ENCODE measurements at places on chromosomes 12 and 14.

- DNase-seq, result no peak
Observed at GRCh38 chr12:53995002-53995377, 5.0 kb upstream of the HOXC9 start.

DNA sequence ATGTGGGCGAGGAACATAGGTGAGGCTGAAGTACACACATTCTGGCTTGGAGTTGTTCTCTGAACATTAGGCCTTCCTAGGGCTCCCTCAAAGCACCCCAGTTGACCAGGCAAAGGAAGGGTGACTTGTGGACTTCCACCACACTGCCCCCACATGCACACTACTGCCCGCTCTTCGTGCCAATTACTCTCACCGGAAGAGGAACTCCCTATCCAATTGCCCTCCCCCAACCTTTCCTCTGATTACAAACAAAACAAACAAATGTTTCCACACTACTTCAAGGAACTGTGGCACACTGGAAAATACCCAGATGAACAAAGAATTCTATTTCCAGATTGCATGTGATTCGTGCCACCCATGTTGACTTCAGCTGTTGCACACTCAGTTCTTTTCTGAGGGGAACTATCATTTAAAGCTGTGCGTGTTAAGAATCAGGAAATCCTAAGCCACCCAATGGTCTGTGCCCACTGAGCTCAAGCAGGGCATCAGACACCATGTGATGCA lies 139.3 kb downstream of the SSPN start:
- no peak for DNase-seq

DNA sequence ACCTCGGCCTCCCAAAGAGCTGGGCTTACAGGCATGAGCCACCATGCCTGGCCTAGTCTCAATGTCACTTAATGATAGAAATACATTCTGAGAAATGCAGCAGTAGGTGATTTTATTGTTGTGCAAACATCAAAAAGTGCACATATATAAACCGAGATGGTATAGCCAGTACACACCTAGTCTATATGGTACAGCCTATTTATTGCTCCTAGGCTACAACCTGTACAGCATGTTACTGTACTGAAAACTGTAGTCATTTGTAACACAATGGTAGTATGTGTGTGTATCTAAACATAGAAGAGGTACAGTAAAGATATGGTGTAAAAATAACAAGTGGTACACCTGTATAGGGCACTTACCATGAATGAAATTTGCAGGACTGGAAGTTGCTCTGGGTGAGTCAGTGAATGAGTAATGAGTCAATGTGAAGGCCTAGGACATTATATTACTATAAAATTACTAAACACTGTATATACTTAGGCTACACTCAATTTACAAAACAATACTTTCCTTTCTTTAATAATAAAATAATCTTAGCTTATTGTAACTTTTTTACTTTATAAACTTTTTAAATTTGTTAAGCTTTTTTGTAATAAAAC lies 166.7 kb upstream of the SYT1 start:
- DNase-seq, result no peak

GRCh38 chr14:85463512-85463911 lies 66.4 kb upstream of the FLRT2 start:
- no peak for DNase-seq

DNA sequence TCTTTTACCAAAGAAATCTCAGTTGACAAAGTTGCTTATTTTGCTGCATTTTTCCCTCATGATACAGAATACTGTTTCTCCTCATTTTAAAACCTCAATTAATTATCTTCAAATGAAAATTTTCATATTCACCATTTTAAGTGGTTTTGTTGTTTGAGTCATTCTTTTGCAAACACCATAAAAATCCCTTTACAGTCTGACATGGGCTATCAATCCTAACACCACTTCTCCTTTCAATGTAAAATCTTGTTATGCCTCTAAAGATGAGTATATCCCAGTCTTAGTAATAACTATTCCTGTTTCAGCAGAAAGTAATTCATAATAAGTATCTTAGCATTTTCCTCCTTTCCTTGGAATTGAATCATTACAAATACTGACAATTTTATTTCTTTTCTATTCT lies 192.2 kb downstream of the SYT1 start:
- DNase-seq, result no peak

DNA sequence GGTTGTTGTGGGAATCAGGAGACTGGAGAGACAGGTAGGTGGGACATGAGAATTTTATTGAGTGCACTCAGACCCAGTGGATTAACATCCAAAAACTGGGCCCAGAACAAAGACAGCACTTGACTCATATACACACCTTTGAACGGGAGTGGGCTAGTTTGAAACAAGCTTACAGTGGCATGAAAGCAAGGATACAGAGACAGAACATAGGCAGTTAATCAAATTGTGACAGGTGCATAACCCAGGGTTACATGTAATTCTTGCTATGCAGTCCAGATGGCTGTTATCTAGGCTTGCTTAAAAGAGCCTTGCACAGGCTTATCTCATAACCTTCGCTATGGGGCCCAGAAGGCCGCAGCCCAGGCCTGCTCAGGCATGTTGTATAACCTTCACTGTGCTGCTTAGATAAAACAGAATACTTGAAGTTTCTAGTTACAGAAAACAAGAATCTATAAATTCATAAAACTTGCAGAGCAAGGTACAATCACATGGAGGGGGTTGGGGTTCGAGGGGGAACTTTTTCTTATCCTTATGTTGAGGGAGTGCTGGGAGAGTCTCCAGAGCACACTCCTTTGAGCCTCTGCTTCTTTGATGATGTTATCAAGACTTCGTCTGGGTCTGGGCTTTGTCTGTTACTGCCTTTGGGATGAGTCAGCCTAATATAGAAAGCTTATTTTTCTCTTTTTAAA lies 81.7 kb downstream of the TNFAIP2 start:
- DNase-seq, result no peak

DNA sequence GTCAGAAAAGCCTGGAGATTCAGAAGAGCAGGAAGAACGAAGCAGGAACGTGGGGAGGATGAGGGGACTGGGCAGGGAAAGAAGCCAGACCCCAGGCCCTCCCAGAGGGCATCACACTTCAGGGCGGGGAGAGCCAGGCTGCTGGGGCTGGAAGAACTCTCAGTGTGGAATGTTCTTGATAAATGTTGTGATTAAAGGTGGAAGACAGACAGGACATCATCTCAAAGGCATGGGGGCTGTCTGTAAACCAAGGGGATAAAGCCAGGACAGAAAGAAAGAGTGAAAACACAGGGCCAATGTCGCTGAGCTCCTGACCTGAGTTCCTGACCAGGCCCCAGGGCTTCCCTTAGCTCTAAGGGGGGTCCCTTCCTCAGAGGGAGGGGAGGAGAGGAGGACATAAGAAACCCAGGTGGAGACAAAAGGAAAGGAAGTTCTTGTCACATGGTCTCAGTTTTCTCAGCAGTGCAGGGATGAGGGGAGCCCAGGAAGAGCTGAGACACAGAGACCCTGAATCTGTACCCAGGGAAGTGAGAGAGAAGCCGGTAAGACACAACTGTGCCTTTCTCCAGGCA lies 56.3 kb downstream of the SETD3 start:
- DNase-seq, result no peak

- DNase-seq, result no peak
Observed at GRCh38 chr14:65620195-65620594, 207.7 kb downstream of the FUT8 start.

DNA sequence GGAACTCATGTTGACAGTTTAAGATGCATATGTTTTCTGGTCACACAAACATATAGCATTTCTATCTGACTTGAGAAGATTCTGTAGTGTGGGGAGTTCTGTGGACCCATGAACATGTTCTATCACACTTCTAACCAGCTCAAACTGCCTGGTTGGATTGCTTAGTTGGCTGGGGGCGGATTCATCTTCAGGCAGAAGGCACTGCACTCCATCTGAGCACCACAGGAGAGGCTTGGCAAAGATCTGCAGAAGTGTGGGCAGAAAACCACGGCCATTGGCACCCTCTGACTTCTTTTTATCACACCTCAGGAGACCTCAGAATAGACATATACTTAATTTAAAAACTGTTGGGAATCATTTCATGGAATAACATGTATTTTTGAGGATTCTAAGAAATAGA lies 68.5 kb downstream of the LIN7A start:
- DNase-seq, result no peak

DNA sequence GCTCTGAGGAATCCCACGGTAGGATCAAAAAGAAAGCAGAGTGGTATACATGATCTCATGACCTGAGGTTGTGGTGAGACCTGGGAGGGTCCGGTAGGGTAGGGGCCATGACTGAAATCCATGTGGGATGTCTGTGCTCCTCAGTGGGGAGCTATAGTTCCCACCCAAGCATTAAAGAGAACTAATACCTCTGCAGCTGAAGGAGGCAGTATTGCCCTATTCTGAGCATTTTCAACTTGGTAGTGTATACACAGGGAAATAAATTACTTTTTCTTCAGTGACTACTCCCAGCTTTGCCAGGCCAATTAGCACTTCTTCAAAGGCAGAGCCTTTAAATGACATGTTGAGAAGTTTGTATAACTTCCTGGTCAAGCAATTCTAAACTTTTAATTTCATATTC lies 613.8 kb downstream of the KCNH5 start:
- DNase-seq, result no peak

DNA sequence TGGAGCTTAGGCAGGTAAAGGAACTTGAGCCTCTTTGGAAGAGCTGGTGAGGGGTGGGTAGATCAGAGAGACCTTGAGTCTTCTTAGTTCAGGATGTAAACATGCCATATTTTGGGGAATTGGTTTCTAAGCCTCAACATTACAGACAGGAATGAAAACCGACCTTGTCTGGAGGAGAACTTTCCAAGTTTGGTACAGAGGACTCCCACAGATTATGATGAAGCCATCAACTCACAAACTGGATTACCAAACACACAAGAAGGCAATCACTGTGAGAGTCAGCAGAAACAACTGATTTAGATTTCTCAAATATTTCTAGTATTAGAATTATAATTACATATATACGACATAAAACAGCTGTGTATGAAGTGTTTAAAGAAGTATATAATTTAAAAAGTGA lies 22.3 kb upstream of the AMN1 start:
- no peak for DNase-seq

- no peak for DNase-seq
Observed at GRCh38 chr12:120902846-120903411, 1.2 kb downstream of the SPPL3 start.

DNA sequence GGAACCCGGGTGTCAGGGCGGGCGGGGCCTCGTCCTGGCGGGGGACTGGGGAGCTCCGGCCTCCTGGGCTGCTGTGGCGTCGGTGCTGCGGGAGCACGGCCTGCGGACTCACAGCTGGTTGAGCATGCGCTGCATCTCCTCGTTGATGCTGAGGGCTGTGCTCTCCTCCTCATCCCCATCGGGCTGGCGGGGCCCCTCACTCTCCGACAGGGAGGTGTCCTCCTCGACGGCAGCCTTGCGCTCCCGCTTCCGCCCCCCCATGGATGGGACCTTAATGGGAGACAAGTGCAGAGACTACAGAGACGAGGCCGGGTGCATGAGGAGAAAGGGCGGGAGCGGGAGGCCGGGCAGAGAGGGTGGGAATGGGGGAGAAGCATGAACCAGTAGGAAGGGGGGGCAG lies 7.3 kb downstream of the IFFO1 start:
- DNase-seq, result no peak

DNA sequence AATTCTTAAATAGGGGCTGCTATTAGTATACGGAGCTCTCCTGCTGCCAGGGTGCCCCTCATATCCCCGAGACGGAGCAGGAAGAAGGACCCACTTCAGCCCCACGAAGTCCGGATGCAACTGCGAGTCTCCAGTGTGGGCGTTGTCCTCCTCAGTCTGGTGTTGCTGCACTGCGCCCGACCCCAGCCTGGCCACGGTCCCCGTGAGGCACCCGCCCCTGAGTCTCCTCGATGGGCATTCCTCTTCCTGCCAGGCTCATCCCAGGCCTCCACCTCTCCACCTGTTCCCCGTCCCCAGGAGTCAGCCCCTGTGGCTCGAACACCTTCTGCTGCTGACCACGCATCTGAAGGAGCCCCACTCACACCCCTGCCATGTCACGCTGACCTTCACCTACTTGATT lies 68.1 kb upstream of the SFSWAP start:
- DNase-seq, result no peak

DNA sequence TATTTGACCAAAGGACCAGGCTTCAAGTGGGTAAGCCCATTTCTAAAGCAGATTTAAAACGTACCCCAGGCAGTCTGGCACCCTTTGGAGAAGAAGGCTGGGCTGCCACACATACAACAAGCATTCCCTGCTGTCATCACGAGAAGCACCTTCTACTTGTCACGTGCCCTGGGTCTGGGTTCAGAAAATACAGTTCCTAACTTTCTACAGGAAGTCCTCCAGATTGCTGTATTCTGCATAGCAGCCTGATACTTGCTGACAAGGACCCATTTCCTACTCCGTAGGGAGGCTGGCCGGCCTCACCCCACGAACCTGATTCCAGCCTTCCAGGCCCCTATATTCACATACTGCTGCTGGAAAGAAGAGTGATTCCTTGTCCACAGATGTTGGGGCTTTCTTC lies 7.4 kb downstream of the CLMN start:
- no peak for DNase-seq

DNA sequence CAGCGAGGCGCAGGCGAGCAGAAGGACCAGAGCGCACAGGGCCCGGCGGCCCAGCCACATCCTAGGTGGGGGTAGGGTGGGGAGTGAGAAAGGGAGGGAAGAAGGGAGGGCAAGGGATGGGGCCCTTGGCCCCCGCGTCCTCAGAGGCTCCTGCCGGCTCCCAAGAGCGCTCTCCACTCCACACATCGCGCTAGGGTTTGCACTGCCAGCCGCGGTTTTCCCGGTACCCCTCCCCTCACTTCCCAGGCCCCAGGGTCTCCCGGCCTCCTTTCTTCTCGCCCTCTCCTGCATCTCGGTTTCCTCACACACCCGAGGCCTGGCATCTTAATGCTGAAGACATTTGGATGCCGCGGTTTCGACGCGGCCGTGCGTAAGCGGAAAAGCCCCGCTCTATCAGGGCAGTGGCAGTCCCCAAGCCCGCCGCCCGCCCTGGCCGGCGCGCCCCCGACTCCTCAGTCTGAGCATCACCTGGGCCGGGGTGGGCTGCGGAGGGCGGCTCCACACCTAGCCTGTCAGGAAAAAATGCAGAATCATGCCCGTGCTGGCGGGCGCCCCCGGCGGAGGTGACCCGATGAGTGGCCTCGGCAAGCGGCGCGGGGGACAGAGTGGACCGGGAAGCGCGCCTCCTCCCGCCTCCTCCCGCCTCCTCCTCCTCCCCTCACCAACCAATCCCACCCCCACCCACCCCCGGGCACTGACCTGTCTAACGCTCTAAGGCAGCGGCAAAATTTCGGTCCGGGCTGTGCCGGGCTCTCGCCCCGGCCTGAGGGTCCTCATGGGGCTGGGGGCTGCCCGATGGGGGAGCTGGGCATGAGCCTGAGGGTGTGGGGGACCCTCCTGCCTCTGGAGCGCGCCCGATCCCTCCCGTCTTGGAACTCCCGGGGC lies 686 bp downstream of the B4GALNT1 start:
- no peak for DNase-seq

- DNase-seq, result no peak
Observed at GRCh38 chr14:49851813-49852212, 775 bp downstream of the NEMF start.

DNA sequence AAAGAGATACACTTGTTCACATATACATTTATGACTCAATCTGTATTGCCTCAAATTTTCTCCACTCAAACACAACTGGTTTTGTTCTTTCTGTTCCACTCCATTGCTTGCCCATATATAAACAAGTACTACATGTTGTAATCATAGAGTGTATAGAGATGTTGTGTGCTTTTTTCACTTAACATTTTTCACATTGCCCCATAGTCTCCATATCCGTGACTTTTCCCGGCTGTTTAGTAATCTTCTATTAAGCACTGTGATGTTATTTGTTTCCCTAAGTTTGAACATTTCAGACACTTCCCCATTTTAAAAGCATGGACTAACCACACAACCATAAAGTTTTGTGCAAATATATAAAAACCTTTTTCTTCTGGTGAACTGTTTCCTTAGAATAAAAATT lies 45.5 kb upstream of the PTPRR start:
- no peak for DNase-seq

All from activated T-helper 1 cell treated with anti-CD3 and anti-CD28 coated beads, Interleukin-2, amount 50 U/mL, for 16 hours (primary cell).